Head of caudate nucleus (tissue), 42 donors: ENCODE measurements at places on chromosomes 6 and 20.
A peak's percentile ranks its signal among the peaks of the same experiment; 100 is the strongest.

DNA sequence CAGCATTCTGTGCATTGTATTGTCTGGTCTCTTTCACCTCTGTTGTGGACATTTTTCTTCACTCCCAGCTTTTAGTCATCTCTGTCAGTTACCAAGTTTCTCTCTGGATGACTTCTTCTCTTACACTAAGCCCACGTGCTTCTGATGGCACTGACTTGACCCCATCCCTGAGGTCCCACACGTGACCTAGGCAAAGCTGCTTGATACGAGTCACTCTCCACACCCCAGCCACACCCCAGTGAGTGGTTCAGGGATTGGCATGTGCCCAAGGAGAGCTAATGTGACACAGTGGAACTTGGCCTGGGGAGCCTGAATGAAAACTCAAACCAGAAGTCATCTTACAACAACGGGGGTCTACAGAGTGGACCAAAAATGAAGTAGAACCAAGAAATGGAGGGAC, 32.2 kb downstream of the HTR1E start:
- no peak for DNase-seq

DNA sequence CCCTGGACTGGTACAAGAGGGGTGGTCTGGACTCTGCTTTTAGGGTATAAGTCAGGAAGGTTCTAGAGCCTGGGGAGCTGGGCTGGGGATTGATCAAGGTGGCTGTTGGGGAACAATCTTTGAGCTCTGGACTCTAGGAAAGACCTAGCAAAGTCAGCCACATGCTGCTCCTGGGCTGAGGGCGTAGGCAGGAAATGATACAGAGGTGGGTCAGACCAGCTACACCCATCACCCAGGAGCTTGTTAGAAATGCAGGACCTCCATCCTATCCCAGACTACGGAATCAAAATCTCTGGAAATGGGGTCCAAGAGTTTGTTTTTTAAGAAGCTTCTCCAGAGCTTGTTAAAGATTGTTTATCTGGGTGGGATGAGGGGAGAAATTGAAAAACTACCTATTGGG, 9.4 kb downstream of the ADTRP start:
- DNase-seq: no peak

DNA sequence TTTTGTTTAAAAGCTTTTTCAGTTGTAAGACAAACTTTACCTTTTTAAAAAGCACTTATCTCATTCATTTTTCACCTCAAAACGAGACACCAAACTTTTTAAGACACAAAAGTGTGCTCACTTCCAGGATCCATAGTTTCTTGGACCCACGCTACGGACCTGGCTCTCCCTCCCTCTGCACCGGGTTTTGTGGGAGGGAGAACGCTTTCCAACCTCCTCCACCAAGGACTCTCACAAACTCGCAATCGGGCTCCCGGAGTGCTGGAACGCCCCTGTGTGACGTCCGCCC, 436 bp downstream of the CAGE1 start:
- DNase-seq: no peak

GRCh38 chr20:41361757-41362747, 4.6 kb downstream of the EMILIN3 start:
- no peak for DNase-seq

DNA sequence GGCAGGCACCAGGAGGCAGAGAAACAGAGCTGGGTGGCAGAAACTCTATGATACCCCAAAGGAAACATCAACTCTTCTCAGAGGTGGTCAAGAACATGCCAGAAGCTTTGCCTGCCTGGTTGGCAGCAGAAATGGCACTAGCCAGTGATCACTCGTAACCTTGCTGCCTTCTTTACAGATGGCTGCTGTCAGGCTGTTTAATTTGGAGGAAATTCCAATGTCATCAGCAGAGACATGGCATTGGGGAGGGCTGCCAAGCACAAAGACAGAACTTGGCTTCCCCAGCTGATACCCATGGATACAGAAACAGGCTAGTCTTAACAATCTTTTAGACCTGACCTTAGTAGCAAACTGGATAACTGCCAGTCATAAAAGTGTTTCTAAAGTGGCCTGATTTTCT, 153.6 kb downstream of the GMPR start:
- no peak for DNase-seq

- no peak for DNase-seq
These were observed 48.1 kb downstream of the KCNS1 start for GRCh38 chr20:45052698-45053429.

GRCh38 chr20:48750941-48751635, 76.7 kb downstream of the PREX1 start:
- DNase-seq: peak; percentile 77

DNA sequence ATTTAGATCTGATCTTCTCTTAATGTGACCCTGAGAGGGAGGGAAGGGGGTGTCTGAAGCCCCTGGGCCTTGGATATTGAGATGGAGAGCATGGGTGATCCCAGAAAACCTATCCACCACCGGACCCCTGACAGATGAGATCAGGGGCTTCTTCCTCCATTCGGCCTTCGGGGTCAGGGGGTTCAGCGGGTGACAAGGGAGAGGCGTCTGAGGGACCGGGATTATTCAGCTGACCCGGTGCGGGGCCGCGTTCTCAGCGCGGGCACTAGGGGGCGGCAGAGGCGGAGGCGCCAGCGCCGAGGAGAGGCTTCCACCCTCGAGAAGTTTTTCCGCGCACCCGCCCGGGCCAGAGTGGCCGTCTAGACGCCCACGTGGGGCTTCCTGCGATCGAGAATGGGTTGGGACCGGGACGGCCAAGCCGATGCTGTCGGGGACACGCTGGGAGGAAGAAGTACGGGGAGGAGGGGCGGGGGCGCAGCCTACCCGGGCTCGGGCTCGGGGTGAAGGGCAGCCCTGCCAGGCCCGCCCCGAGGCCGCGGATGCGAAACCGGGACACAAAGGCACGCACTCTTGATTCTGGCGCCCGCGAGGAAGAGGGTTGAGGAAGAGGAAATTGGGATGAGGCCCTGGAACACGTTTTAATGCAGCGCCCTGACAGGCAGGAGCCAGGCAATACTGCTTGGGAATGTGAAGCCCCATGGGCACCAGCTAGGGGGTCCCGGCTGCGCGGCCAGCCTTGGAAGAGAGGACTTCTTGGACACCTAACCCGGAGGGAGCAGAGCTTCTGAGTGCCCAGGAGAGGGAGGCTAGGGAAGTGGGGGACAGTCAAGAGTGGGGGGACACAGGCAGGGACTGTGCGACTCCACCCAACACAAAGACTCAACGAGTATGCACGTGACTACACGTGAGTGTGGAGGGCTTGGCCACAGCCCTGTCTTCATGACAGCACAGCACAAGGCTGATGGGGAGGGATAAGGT, 30.6 kb downstream of the COL11A2 start:
- DNase-seq: peak; percentile 82

DNA sequence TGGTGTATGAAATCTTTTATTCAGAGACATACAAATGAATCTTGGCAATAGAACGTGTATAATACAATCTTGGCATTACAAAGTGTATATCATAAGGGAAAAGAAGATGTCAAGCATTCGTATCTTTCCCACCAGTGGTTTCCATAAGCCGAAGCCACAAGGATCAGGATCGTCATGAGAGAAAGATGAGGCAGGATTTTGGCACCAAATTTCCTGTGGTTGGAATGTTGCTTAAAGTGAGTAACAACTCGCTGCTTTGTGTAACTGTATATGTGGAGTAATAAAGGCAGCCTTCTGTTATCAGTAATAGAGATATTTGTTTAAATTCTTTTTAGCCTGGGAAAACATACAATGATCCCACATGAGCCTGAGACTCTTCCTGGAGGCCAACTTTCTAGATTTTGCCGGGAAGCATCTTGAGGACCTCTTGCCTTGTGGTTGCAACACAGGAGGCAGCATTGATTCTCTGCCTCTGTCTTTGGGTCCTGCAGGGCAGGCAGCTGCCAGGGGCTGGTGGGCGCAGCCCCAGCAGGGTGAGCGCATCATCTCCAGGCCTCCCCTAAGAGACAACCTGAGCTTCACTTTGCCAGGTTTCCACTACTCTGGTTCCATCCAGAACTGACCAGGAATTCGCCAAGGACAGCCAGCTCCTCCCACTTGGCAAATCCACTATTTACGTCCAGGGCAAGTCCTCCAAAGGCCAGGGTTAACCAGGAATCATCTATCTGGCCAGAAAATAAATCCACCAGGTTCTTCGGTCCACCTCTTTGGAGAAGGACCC, 230.9 kb upstream of the SULF2 start:
- no peak for DNase-seq

DNA sequence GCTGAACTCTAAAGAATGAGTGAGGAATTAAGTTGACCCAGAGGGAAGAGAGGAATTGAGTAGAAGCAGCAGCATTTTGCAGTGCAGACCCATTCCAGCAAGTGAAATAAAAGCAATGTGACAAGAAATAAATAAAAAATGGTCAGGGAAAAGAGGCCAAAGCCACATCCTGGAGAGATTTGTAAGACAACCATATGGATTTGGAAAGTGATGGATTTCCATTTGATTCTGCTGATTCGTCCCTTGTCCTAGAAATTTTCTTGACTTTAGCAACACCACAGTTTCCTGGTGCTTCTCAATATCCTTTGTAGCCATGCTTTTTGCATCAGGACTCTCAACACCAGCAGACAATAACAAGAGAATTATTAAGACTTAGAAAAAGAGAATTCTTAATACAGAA, 29.8 kb downstream of the ANKEF1 start:
- no peak for DNase-seq

- no peak for DNase-seq
These were observed 75.2 kb downstream of the KIF6 start for GRCh38 chr6:39649996-39650395.

DNA sequence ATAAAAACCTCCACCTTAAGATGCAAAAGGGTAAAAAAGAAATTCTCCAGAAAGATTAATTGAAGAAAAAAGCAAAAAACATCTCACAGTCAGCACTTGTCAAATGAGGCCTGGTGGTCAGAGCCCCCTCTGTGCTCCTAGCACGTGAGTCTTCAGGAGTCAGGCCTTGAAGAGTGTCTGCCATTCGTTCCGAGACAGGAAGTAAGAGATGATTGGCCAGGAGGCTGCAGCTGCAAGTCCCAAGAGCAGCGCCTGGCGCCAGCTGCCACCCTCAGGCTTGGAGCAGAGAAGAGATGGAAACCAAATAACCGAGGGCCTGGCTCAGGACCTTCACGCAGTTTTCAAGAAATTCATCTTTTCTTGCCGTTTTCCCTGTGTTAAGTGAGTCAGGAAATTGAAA, 65.0 kb downstream of the FAM120B start:
- DNase-seq: peak; percentile 66

- no peak for DNase-seq
These were observed 203.9 kb upstream of the RAB32 start for GRCh38 chr6:146339716-146340115.

- DNase-seq: no peak
These were observed 229.2 kb upstream of the SUPT3H start for GRCh38 chr6:45606831-45607400.
